ENCODE measurements at places on chromosomes 3 and 15.

- no peak for DNase-seq
These were observed 210.1 kb downstream of the CHST2 start for GRCh38 chr3:143329567-143330211.

- no peak for DNase-seq
These were observed 780 bp downstream of the TIPARP start for GRCh38 chr3:156674911-156675829.

DNA sequence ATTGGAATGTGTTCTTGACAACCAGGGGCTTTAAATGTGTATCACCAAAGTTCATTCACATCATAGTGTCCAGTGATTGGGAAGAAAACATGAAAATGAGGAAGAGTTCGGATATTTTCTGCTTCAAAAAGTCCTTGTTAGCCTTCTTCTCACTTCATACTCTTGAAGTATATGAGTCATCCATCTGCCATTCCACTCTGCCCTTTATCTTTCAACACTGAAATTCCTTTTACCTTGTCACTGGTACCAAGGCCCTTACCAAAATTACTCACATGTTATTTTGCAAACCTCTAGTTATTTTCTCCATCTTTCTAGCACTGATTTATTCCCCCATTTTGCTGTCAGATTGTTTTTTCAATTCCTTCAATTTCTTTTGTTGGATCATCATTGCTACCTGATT lies 32.5 kb downstream of the OR5H15 start:
- DNase-seq: no peak

DNA sequence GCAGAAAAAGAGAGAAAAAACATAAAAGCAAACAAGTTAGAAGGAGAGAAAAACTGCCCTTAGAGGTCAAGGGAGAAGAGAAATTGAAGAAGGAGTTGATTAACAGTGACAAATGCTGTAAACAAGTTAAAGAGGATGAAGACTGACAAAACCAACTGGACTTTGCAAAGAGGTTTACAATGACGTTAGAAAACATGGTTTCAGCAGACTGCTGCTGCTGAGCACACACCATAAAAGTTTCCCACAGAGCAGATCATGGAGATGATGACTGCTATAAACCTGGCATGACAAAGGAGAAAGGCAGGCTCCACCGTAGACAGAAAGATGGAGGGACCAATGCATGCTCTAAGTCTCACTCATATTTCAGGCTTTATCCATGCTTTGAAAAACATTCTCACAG lies 78.7 kb downstream of the POLQ start:
- DNase-seq: no peak

DNA sequence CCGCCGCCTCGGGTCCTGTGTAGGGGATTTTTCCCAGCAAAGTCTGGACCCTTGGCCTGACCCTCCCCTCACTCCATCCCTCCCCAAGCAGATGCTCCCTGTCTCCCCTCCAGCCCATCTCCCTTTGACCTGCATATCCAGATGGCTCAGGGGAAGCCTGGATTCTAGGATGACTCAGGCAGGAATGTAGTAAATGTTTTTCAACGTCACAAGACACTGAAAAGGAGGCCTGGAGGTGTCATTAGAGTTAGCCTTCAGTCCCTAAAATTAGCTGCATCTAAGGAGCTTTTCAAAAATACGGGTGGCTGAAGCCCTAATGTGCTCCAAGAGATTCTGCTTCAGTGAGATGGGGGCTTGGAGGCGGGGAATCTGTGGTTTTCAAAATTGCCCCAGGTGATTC lies 7.2 kb downstream of the ACAN start:
- no peak for DNase-seq

- DNase-seq: no peak
These were observed 60.2 kb downstream of the PLXNA1 start for GRCh38 chr3:127043041-127043641.

- DNase-seq: no peak
These were observed 46.2 kb upstream of the CTDSPL2 start for GRCh38 chr15:44381236-44381635.

DNA sequence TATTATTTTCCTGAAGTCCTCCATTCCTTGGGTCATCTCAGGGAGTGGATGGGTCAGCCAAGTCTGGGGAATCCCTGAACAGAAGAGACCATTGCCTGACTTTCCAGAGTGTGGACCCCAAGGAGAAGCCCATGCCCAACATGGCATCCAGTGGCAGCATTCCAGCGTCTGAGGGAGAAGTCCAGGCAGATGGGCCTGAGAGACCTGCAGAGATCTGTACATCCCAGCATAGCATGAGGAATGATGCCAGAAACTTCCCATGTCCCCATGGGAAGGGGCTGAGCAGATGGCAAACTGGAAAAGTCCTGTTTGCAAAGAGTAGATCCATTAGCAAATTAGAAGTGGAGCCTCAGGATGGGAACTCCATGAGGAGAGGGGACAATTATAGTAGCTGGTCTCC lies 17.6 kb upstream of the COLQ start:
- DNase-seq: no peak

GRCh38 chr3:52494445-52494844 lies 693 bp upstream of the STAB1 start:
- no peak for DNase-seq

- no peak for DNase-seq
These were observed 10.9 kb upstream of the TMEM158 start for GRCh38 chr3:45236964-45237363.

GRCh38 chr3:20846066-20846465 lies 660.1 kb upstream of the SGO1 start:
- no peak for DNase-seq

DNA sequence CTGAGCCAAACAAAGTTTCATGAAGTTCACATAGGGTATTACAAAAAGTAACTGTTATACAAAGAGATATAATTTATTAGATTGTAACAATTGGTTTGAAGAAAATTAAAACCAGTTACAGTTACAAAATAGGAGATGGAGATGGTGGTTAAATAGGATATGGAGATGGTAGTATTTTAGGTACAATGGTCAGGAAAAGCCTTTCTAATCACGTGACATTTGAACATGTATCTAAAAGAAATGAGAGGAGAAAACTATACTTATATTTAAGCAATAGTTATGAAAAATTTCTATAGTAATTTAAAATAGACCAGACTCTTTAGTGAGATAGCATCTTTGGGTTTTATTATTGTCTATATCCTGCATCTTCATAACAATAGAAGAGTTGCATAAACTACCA lies 312.9 kb downstream of the RBMS3 start:
- DNase-seq: no peak

- no peak for DNase-seq
These were observed 21.0 kb downstream of the CRABP1 start for GRCh38 chr15:78360958-78361718.

GRCh38 chr15:57495554-57496165 lies 96.0 kb upstream of the MYZAP start:
- no peak for DNase-seq

DNA sequence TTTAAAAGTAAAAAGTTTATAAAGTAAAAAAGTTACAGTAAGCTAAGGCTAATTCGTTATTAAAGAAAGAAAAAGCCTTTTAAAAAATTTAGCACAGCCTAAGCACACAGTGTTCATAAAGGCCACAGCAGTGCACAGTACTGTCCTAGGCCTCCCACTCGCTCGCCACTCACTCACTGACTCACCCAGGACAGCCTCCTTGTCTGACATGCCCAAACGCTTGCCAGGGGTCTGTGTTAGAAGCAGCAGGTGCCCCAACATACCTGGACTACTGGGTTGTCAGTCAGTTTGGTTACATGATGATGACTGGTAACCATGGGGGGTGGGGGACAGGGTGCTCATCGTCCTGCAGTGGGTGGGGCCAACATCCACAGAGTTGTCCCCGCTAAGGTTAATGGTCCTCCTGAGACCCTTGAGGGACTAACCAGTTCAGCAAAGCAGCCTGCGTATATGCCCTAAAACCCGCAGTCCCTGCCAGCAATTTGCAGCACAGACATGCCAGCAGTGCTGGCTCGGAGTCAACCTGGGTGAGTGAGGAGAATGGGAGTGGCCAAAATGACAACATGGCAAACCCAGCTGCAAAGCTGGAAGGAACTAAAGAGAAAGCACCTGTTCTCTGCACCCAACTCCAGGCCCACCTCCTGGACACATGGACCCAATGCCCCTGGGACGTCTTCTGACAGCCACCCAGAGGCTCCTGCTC lies 49.2 kb downstream of the CYFIP1 start:
- no peak for DNase-seq

GRCh38 chr15:90885432-90886290 lies 1.4 kb downstream of the FES start:
- DNase-seq: no peak

Data from NCI-H748 treated with DMSO at 0.1 percent for 48 hours (cell line).